ENCODE measurements at places on chromosomes 12 and 14. TPM values are rescaled to one million over a fixed set of nuclear protein-coding genes. Genes with fewer than 3 reads are reported as not detected.
A peak's percentile ranks its signal among the peaks of the same experiment; 100 is the strongest.

DNA sequence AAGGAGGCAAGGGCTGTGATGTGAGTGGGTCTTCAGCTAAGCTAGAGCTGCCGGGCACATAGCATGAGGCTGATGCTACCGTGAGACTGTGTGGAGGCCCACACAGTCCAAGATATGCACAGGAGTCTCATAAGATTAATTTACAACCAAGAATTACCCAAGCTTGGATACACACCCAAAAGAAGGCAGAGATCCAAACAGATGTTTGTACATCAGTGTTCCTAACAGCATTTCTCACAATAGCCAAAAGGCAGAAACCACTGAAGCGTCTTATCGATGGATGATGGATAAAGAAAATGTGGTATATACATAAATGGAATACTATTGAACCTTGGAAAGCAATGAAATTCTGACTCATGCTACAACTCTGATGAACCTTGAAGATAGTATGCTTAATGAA, 40.8 kb upstream of the RIC8B start:
- no peaks in the 10 kb centered on the region for H3K4me1 ChIP-seq
- DNase-seq, result no peak
- H3K36me3 ChIP-seq, result no peaks in the 10 kb centered on the region
- no peak overlapping the region for H3K4me3 ChIP-seq
- no peak overlapping the region for H3K27ac ChIP-seq

- H3K27ac ChIP-seq, result no peak overlapping the region
- peak; percentile 79 for DNase-seq
- no peak overlapping the region for H3K4me3 ChIP-seq
Observed at GRCh38 chr12:26878661-26879119, 45.7 kb upstream of the ITPR2 start.

DNA sequence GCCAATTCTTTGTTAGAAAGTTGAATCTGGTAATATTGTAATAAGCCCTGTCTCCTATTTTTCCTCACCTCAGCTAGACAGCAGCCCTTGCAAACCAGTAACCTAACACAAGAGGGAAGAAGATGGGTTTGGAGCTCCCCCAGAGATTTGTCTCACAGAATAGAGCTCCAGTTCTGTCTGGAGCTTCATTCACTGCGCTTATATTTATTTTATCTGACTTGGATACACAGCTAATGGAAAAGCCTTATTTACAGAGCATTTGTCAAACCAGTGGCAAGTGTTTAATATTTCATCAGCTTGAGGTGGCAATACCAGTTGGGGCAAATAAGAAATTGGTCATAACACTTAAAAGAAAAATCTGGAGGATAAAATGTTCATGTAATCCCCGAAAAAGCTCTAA, 1094.0 kb downstream of the FSCB start:
- H3K27me3 ChIP-seq, result no peaks in the 10 kb centered on the region
- H3K36me3 ChIP-seq, result no peaks in the 10 kb centered on the region
- no peak overlapping the region for H3K27ac ChIP-seq
- H3K4me1 ChIP-seq, result no peaks in the 10 kb centered on the region

GRCh38 chr12:108112832-108113556, 16.1 kb upstream of the WSCD2 start:
- H3K36me3 ChIP-seq, result no peaks in the 10 kb centered on the region
- peak overlapping the region; percentile 63 for H3K27ac ChIP-seq
- H3K4me1 ChIP-seq, result no peaks in the 10 kb centered on the region
- no peak overlapping the region for H3K4me3 ChIP-seq
- no peak for DNase-seq
- no peaks in the 10 kb centered on the region for H3K27me3 ChIP-seq

The UNC79 gene
- total RNA-seq, result 1.0 TPM

- no peaks in the 10 kb centered on the region for H3K4me1 ChIP-seq
- no peak overlapping the region for H3K4me3 ChIP-seq
- no peak for DNase-seq
- H3K36me3 ChIP-seq, result no peaks in the 10 kb centered on the region
Observed at GRCh38 chr14:81120501-81120900, 100.3 kb downstream of the GTF2A1 start.

GRCh38 chr12:14190694-14191093, 174.8 kb upstream of the ATF7IP start:
- DNase-seq, result no peak
- no peaks in the 10 kb centered on the region for H3K4me1 ChIP-seq
- H3K4me3 ChIP-seq, result no peak overlapping the region
- no peak overlapping the region for H3K27ac ChIP-seq

DNA sequence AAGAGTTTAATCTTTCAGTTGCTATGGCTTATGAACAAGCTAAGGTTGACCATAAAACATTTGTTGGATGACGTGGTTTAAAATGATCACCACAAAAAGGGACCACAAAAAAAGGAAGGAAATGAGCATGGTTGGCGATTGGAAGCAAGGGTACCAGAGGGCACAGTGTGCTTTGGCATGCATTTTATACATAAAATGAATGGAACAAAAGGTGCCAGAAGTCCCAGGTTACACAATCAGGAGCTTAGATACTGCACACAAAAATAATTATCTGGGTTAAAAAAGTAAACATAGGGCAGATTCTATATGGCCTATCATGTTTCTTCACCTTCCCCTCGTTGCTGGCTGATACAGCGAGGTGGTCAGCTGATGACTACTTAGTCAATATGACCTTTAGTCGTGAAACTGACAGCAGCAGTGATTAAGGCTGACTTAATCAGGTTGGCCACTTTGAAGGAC, 50.7 kb downstream of the ZC3H14 start:
- H3K36me3 ChIP-seq, result no peaks in the 10 kb centered on the region
- no peaks in the 10 kb centered on the region for H3K4me1 ChIP-seq
- no peaks in the 10 kb centered on the region for H3K27me3 ChIP-seq
- H3K4me3 ChIP-seq, result no peak overlapping the region

- no peaks in the 10 kb centered on the region for H3K27me3 ChIP-seq
- H3K27ac ChIP-seq, result no peak overlapping the region
- H3K4me3 ChIP-seq, result no peak overlapping the region
- H3K36me3 ChIP-seq, result no peaks in the 10 kb centered on the region
Observed at GRCh38 chr14:65915125-65915524, 502.6 kb downstream of the FUT8 start.

The CEBPE gene
- not detected for total RNA-seq

- H3K36me3 ChIP-seq, result no peaks in the 10 kb centered on the region
- H3K4me3 ChIP-seq, result no peak overlapping the region
- peaks cover 6% of the 10 kb centered on the region for H3K4me1 ChIP-seq
- no peak overlapping the region for H3K27ac ChIP-seq
- DNase-seq, result no peak
Observed at GRCh38 chr12:79883216-79883615, 51.7 kb downstream of the PPP1R12A start.

The CLMN gene
- total RNA-seq, result 39.3 TPM
